ENCODE measurements at places on chromosomes 7 and 10. TPM values are rescaled to one million over a fixed set of nuclear protein-coding genes. Genes with fewer than 3 reads are reported as not detected.
A peak's percentile ranks its signal among the peaks of the same experiment; 100 is the strongest.

Gene IL6
- not detected for total RNA-seq

Gene SPDYE2B
- not detected for total RNA-seq

Gene OR2A7
- total RNA-seq, result 1.3 TPM

GRCh38 chr7:2471022-2471329, 5.2 kb downstream of the GRIFIN start:
- no peak for DNase-seq
- H3K36me3 ChIP-seq, result no peaks in the 10 kb centered on the region
- H3K27me3 ChIP-seq, result peaks cover 16% of the 10 kb centered on the region
- H3K4me1 ChIP-seq, result peaks cover 4% of the 10 kb centered on the region
- no peak overlapping the region for H3K4me3 ChIP-seq

GRCh38 chr10:493391-494148, 195.9 kb downstream of the DIP2C start:
- H3K36me3 ChIP-seq, result no peaks in the 10 kb centered on the region
- no peaks in the 10 kb centered on the region for H3K4me1 ChIP-seq
- no peaks in the 10 kb centered on the region for H3K27me3 ChIP-seq

- peaks cover 9% of the 10 kb centered on the region for H3K27me3 ChIP-seq
- H3K36me3 ChIP-seq, result no peaks in the 10 kb centered on the region
- H3K27ac ChIP-seq, result no peak overlapping the region
- H3K4me3 ChIP-seq, result no peak overlapping the region
Observed at GRCh38 chr10:17907641-17908040, 44.1 kb upstream of the SLC39A12 start.

GRCh38 chr7:151087245-151088018, 1.2 kb downstream of the AGAP3 start:
- H3K4me1 ChIP-seq, result peaks cover 30% of the 10 kb centered on the region
- peak overlapping the region; percentile 84 for H3K4me3 ChIP-seq
- H3K27me3 ChIP-seq, result peaks cover 24% of the 10 kb centered on the region
- H3K36me3 ChIP-seq, result no peaks in the 10 kb centered on the region
- DNase-seq, result peak; percentile 40
- H3K27ac ChIP-seq, result peak overlapping the region; percentile 63

DNA sequence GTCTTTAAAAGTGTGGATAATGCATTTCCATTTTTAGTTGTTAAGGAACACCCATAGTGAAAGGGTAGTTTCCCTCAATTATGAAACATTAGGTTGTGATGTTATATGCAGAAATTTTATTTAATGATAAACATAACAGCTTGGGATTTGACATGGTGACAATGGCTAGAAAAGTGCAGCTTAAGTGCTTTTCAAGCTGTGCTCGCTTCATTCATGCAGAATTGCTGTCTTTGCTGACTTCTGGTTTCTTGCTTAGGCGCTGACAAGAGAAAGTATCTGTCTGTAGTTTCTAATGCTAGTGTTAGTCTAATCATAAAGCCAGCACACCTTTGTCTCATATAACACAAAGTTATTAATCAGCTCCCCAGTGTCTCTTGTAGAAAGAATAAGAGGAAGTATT, 170.0 kb downstream of the ARL5B start:
- no peaks in the 10 kb centered on the region for H3K4me1 ChIP-seq
- no peak overlapping the region for H3K4me3 ChIP-seq
- H3K27ac ChIP-seq, result no peak overlapping the region
- H3K27me3 ChIP-seq, result no peaks in the 10 kb centered on the region
- DNase-seq, result no peak

DNA sequence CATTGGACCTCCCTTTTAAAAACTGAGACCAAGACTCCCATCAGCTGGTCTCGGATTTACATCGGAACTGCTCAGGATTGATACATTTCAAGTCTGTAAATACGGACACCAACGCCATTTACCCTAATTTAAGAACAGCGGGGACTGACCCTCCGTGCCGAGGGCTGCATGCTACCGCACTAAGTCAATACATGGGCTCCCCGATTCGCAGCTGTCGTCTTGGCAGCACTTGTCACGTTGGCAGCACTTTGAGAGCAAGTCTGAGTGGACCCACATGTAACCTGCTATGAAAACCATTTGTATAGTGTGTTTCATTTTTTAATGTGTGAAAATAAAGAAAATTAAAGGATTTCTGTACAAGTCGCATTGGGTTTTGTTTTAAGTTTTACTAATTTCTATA, 83.4 kb downstream of the EZH2 start:
- H3K4me3 ChIP-seq, result no peak overlapping the region
- no peak for DNase-seq
- H3K36me3 ChIP-seq, result peaks cover 25% of the 10 kb centered on the region
- no peak overlapping the region for H3K27ac ChIP-seq
- H3K4me1 ChIP-seq, result peaks cover 1% of the 10 kb centered on the region

DNA sequence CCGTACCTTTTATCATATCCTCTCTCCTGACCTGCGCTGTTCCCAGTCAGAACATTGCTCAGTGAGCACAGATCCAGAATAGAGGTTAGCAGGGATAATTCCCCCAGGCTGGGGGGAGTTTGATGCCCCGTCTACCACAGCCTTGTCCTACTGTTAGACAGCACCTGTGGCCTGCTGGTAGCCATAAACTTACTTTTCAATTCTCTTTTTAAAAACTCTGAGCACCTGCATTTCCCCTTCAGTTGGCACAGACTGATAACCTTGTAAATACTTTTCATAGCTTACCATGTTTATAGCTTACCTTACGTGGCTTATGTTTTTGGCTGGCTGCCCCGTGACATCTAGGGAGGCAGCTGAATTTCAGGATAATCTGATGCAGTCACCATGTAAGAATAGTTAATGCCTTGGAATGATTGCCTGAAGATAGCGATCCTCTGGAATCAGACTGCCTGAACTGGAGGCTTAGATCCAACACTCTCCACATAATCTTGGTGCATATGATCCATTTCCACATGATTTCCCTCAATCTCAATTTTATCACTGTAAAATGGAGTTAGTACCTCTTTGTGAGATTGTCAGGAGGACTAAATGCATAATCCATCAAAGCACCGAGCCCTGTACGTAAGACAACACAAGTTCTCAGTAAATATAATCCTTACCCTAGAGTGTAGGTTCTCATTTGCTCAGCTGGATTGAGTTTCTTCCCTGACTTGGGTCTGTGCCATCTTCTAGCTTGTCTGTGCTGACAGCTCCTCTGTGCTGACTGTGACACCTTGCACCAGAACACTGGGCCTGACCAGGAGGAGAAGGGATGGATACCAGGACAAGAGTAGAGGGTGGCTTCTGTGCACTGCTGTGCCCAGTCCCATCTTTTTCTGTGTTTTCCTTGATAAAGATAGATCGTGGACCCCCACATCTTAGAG, 111.7 kb upstream of the GJD4 start:
- no peaks in the 10 kb centered on the region for H3K27me3 ChIP-seq
- no peak for DNase-seq
- peaks cover 10% of the 10 kb centered on the region for H3K36me3 ChIP-seq
- H3K4me1 ChIP-seq, result peaks cover 46% of the 10 kb centered on the region
- no peak overlapping the region for H3K4me3 ChIP-seq

DNA sequence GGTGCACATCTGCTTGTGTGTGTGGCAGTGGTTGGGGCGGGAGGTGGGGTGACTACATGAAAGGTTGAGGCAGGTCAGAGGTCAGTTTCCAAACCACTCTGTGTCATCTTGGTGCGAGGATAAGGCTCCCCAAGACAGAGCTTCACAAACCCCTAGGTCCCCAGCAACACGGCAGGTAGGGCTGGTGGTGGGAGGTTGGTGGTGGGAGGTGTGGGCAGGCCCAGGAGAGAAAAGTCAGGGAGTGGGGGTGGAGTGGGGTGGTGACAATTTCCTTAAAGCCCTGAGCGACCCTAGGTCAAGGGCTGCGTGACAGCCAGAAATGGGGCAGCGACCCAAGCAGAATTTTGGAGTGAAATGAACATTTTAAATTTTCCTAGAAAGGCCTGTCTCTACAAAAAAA, 1.6 kb upstream of the STRA8 start:
- no peak overlapping the region for H3K4me3 ChIP-seq
- H3K27ac ChIP-seq, result no peak overlapping the region
- DNase-seq, result no peak
- peaks cover 5% of the 10 kb centered on the region for H3K4me1 ChIP-seq

GRCh38 chr10:71816936-71817618, 34.0 kb downstream of the PSAP start:
- peaks cover 14% of the 10 kb centered on the region for H3K36me3 ChIP-seq
- H3K27me3 ChIP-seq, result no peaks in the 10 kb centered on the region
- H3K27ac ChIP-seq, result peak overlapping the region; percentile 12
- H3K4me3 ChIP-seq, result no peak overlapping the region
- H3K4me1 ChIP-seq, result peaks cover 8% of the 10 kb centered on the region

GRCh38 chr7:140533394-140533872, 54.1 kb upstream of the MKRN1 start:
- H3K4me3 ChIP-seq, result no peak overlapping the region
- peaks cover 7% of the 10 kb centered on the region for H3K27me3 ChIP-seq
- no peak overlapping the region for H3K27ac ChIP-seq
- no peaks in the 10 kb centered on the region for H3K4me1 ChIP-seq

GRCh38 chr7:285731-286130, 4.2 kb upstream of the FOXL3 start:
- H3K27ac ChIP-seq, result no peak overlapping the region
- DNase-seq, result no peak
- peaks cover 28% of the 10 kb centered on the region for H3K27me3 ChIP-seq

DNA sequence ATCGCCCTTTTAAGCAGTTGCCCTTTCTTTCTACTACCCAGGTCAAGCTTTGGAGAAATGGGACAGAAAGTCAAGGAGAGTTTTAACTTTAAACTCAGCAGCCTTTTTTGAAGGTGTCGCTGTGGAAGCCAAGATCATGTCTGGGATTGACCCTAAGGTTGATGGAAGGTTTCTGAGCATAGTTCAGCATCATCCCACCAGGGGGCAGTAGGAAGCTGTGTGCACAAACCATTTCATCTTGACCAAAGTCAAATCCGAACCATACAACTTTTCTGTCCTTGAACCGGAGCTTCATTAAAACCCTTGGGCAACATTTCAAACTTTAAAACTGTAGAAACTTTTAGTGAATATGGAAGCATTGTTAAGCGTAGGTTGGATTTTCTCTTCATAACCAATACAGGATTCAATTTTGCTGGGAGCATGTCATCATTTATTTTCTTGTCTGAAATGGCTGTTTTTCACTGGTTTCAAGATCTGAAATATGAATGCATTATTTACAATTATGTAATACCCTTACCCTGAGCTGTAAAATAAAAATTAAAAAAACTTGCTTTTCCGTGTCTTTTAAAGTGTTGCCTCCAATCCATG, 214.4 kb upstream of the KIAA1217 start:
- H3K36me3 ChIP-seq, result no peaks in the 10 kb centered on the region
- no peak overlapping the region for H3K4me3 ChIP-seq
- H3K27me3 ChIP-seq, result peaks cover 9% of the 10 kb centered on the region
- peak; percentile 6 for DNase-seq

GRCh38 chr10:98316661-98317060, 48.7 kb upstream of the LOXL4 start:
- H3K4me1 ChIP-seq, result no peaks in the 10 kb centered on the region
- H3K27ac ChIP-seq, result no peak overlapping the region
- no peaks in the 10 kb centered on the region for H3K36me3 ChIP-seq
- H3K4me3 ChIP-seq, result no peak overlapping the region
- DNase-seq, result no peak

DNA sequence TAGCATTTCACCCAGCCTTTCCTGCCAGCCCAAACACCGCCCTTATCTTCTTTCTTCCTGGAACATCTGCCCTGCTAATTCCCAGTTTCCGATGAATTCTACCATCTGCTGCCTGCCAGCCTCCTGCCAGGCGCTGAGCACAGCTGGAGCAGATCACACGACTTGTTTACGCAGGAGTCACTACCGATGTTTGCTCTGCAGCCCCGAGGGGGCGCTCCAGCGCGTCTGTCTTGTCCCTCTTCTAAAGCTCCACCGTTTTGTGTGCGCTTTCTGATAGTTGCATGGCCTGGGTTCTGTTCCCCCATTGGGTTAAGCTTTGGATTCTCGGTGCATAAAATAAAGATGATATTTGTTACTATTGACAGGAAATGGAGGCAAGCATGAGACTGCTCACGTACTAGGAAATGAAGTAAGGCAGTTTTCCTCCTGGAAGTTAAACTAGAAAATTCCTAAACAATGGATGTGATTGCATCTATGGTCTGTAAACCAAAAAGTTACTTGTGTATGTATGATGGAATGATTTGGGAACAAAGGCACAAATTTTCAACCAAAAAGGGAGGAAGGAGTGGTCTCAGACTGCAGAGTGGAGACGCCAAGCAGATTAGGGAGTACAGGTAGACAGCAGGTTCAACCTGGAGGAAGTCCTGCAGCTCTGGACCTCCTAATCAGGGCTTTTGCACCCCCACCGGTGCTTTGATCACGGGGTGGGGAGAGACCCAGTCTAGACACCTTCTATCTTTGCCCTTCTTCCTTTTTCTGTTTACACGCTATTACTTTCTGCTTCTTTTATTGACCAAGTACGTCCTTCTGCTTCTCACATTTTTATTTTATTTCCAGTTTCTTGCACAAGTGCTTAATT, 2.2 kb upstream of the RBM17 start:
- peaks cover 62% of the 10 kb centered on the region for H3K4me1 ChIP-seq
- peak overlapping the region; percentile 80 for H3K27ac ChIP-seq
- no peaks in the 10 kb centered on the region for H3K27me3 ChIP-seq
